Common myeloid progenitor, CD34-positive (primary cell): ENCODE measurements at places on chromosomes 6 and 20.

- DNase-seq, result no peak
Observed at GRCh38 chr6:39649996-39650395, 75.2 kb downstream of the KIF6 start.

DNA sequence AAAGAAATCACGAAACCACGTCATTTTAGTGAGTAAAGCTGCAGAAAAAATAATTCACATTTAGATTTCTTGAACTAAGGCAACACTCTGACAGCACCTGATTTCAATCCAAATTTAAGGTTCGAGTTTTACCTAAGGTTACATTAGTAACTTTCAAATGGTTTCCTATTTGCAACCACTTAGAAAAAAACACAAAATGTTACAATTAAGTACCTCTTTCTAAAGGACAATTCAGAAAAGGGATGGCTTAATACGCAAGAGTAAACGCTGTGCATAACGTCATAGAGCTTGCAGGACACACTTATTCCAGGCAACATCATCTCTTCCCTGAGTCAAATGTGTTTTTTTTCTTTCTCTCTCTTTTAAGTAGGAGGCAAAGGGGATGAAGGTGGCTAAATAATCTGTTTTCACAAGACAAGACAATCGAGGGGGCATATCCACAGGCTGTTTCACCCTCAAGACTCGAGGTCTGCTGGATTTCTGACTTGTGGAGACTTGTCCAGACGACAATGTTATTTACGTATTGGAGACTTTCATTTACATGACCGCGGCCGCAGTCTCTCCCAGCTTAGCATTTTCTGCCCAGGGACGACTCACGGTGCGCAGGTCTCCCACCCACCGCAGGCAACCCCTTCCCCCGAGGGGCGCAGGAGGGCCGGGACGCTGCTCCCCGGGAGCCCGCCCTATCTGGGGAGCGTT is 86.0 kb downstream of the SESN1 start:
- no peak for DNase-seq

- DNase-seq, result peak; percentile 26
Observed at GRCh38 chr20:805713-806112, 27.8 kb upstream of the FAM110A start.

DNA sequence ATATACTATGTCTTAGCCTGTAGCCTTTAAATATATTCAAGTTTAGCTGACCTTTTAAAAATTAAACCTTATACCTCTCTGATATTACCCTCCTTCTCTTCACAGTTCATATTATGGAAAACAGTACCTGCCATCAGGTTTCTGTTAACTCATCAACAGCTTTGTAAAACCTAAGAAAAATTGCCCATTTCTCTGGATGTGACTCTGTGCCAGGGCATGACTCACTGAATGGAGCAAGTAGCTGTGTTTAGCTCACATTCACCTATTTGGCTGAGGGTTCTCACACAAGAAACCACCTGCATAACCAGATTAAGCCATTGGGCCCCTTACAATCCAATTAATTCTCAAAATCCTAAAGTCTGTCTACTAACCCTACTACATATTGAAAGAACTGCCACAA is 678.8 kb upstream of the MARCKS start:
- no peak for DNase-seq

- DNase-seq, result no peak
Observed at GRCh38 chr6:56311061-56311460, 63.7 kb upstream of the COL21A1 start.

DNA sequence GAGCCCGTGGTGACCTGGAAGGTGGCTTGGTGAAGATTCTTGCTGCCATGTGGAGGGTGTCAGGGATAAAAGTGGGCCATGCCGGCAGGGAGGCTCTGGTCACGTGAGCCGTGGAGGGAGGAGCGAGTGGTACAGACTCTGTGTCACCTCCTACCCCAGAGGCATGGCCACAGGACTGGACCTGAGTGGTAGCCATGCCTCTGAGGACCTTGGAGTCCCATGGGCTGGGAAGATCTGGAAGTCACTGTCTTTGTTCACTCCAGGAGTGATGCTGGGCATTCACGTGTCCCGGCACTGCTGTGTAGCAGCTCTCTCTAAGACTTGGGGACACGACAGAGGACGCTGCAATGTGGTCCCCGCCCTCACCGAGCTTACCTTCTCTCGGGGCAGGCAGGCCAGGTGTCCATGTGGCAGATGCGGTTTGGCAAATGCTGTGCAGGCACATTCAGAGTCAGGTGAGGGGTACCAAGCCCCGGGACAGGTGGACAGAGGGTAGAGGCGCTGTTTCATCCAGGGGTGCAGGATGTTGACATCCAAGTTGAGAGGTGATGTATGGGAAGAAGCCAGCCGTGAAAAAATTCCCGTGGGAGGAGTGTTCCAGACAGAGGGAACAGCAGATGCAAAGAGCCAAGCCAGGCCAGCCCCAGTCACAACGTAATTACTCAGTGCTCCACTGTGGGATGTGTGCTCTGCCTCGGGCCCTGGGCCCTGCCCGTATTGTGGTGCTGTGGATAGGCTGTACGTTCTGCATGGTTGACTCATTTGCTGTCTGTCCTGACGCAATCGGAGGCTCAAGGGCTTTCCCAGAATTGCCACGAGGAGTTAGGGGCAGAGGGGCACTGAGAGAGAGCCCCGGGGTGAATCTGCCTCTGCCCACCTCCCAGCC is 307.8 kb downstream of the TAF4 start:
- no peak for DNase-seq

GRCh38 chr6:112343977-112344376 is 3.2 kb upstream of the RFPL4B start:
- no peak for DNase-seq

DNA sequence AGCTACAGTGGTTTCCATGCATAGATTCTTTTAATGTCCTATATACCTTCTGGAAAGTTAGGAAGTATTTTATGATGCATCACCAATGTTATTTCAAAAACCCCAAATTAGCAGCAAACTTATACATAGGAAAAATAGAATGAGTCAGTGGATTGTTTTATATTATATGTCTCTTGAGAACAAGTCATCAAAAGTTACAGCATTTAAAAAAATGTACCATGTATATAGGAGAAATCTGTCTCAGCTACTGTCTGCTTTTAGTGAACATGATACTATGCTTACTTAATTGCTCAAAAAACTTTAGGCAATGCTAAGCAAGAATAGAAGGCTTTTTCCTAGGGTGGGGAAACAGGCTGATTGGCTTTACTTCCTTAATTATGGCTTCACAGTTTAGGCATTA is 365.3 kb downstream of the SAMD5 start:
- DNase-seq, result no peak

DNA sequence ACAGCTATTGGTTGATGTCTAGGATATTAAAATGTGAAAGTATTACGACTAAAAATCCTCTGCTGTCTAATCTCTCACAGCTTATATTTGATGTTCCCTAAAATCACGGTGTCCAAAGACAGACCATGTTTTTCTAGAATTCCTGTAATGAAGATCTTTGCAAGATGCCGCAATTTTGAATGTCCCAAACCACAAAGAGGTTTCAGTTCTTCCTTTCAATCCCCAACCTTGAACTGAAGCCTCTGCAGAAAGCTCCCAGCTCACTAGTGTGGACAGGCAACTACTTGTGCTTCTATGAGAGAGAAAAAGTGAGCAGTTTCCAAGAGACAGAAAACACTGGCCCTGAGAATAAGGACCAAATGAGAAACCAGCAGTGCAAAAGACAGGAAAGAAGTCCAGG is 370.1 kb downstream of the FOXA2 start:
- no peak for DNase-seq

DNA sequence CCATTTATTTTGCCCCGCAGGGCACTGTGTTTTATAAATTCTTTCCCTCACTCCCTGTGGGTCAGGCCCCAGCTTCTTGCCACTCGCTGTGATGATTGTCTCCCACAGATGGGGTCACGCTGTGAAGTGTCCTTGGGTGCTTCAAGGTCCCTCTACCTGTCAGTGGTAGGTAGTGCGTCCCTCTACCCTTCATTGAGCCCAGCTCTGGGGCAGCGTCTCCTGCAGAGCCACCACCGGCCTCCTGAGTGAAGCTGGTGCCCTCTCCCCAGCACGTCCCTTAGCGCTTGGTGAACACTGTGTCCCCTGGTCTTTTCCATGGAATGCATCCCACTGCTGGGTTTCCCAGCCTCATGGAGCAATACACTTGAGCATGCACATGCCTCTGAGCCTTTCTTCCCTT is 108.2 kb downstream of the NRN1 start:
- no peak for DNase-seq

DNA sequence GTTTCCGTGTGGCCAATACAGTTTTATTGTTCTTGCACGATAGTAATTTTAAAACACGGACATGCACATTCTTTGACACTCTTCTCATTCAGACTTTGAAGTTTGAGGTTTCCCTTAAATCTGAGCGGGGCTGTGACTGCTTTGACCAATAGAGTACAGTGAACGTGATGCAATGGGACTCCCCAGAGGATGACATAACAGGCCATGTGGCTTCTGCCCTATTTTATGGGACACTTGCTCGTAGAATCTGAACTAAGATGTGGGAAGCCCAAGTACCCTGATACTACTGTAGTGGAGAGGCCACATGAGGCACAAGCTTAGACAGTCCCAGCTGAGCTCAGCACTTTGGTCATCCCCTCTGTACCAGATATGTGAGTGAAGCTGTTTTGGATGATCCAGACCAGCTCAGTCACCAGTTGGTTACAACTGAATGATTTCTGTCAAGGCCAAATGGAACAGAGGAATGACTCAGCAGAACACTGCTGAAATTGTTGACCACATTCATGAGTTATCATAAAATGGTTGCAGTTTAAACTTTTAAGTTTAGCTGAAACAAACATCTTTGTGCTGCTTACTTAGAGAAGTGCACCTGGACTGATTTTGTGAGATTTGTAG is 279.4 kb downstream of the RFPL4B start:
- peak; percentile 84 for DNase-seq

DNA sequence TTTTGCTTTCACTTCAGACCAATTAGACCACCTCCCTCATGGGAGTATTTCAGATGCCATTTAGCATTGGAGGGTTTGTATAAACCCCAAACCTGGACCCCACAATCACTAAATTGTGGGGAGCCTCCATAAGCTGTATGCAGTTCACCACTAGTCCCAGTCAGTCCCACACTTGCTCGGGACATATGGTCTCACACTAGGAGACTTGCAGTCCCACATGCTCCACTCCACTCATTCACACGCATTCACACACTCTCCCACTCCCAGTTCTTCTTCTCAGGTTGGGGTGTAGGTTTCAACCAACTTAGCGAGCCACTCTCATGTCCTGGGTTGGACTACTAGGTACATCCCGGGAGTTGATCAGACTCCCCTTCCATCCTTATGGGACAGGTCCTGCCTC is 84.5 kb upstream of the GPR6 start:
- no peak for DNase-seq

- no peak for DNase-seq
Observed at GRCh38 chr6:166021429-166021828, 146.2 kb downstream of the TBXT start.

DNA sequence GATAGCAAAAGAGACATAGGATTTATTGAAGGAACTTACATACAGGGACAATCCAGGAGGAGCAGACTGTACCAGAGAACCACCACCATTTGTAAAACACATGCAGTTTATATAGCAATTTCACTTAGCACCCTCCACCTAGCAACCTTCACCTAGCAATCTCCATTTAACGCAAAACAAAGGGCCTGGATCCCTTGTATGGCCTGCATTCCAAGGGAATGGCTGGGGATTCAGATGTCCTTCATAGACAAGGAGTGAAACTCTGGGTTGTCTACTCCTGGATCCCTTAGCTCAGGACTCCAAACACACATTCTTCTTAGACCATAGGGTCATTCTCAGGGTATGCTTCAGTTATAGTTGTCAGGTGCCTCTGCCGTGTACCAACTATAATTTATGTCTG is 1324.9 kb downstream of the HACE1 start:
- no peak for DNase-seq

GRCh38 chr6:45681860-45682511 is 304.3 kb upstream of the SUPT3H start:
- peak; percentile 12 for DNase-seq

- DNase-seq, result no peak
Observed at GRCh38 chr6:79081663-79082062, 3.6 kb upstream of the PHIP start.

DNA sequence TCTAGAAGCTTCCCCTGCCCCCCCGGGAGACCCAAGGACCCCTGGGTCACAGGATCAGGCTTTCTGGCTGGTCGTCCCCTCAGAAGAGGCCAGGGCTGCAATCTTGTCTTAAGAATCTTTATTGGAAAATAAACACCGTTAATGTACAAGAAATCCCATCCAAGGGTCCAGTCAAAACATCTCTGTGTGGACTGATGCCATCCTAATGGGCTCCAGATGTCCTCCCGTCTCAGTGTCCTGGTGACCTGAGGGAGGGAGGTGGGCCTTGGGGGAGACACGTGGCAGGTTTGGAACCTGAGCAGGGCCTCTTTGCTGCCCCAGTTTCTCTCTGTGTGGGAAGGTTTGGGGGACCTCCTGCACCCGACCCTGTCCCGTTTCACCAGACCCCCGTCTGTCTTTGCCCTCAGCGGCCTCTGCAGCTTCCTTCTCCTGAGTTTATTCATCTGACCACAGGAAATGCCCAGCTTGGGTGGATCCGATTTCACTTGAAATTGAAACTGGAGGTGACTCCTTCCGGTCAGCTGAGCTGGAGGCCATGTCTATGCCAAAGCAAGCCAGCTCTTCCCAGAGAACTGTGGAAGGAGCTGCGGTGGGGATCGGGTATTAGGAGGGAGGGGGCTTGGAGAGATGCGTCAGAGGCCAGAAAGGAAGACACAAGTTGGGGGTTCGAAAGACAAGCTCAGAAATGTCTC is 75.1 kb downstream of the SLC2A10 start:
- DNase-seq, result no peak

- peak; percentile 25 for DNase-seq
Observed at GRCh38 chr6:142823256-142823902, 121.6 kb downstream of the HIVEP2 start.

GRCh38 chr6:30495993-30496392 is 6.7 kb downstream of the HLA-E start:
- DNase-seq, result no peak
